ENCODE measurements at places on chromosomes 2 and 18.

- DNase-seq: no peak
Measured at GRCh38 chr18:13804305-13804704, 19.6 kb upstream of the MC5R start.

DNA sequence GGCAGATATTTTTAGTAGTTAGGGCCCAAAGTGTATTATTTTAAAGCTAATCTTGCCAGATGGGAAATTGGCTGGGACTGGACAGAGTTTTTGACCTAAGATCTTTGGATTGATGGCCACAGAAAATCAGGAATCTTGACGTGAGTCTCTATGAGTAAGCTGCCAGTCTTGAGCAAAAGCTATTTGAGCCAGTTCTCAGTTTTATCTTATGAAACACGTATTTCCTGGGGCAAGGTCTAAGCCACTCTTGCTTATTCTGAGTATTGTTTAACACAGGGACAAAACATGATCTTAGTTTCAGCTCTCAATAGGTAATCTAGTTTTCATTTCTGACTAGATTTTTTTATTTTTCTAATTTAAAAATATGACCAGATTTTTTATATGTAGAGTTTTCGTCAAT is 329.4 kb downstream of the CNTNAP5 start:
- DNase-seq: no peak

- DNase-seq: no peak
Measured at GRCh38 chr2:69977186-69977585, 15.8 kb upstream of the ASPRV1 start.

- no peak for DNase-seq
Measured at GRCh38 chr2:8582651-8583399, 99.0 kb upstream of the ID2 start.

- no peak for DNase-seq
Measured at GRCh38 chr2:25897506-25897905, 19.2 kb upstream of the ASXL2 start.

- no peak for DNase-seq
Measured at GRCh38 chr2:101677658-101678057, 19.8 kb upstream of the MAP4K4 start.

DNA sequence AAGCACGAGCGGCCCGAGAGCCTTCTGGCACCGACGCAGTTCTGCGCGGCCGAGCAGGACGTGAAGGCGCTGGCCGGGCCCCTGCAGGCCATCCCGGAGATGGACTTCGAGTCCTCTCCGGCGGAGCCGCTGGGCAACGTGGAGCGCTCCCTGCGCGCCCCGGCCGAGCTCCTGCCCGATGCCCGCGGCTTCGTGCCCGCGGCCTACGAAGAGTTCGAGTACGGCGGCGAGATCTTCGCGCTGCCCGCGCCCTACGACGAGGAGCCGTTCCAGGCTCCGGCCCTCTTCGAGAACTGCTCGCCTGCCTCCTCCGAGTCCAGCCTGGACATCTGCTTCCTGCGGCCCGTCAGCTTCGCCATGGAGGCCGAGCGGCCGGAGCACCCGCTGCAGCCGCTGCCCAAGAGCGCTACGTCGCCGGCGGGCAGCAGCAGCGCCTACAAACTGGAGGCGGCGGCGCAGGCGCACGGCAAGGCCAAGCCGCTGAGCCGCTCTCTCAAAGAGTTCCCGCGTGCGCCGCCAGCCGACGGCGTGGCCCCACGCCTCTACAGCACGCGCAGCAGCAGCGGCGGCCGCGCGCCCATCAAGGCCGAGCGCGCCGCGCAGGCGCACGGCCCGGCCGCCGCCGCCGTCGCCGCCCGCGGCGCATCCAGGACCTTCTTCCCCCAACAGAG is 70.4 kb downstream of the ARHGEF33 start:
- DNase-seq: no peak

DNA sequence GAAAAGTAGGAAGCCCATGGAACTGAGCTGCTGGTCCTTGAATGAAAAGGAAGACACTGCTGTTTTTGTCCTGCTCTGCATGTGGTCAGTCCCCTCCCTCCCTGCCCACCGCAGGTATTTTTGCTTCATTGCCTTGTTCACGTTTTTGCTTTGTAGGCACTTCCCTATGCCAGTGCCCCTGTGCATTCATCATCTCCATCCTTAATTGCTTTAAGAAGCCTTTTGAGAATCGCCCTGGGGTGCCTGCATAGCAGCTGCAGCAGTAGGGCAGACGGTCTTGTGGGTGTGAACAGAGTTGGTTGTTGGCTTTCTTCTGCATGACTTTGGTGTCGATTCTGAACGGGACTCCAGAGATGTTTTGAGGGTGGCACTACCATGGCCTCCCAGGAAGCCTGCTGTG is 97.0 kb downstream of the CABLES1 start:
- DNase-seq: no peak

- DNase-seq: peak; percentile 29
Measured at GRCh38 chr2:157777427-157777826, 98.7 kb downstream of the ACVR1 start.

All from Daoy (cell line).